ENCODE measurements at places on chromosomes 2 and 18.

- DNase-seq = no peak
Measured at GRCh38 chr18:13556502-13556901, 169.9 kb downstream of the FAM210A start.

- no peak for DNase-seq
Measured at GRCh38 chr2:198385856-198386255, 581.5 kb downstream of the PLCL1 start.

GRCh38 chr2:136281281-136282114 is 163.5 kb upstream of the CXCR4 start:
- no peak for DNase-seq

DNA sequence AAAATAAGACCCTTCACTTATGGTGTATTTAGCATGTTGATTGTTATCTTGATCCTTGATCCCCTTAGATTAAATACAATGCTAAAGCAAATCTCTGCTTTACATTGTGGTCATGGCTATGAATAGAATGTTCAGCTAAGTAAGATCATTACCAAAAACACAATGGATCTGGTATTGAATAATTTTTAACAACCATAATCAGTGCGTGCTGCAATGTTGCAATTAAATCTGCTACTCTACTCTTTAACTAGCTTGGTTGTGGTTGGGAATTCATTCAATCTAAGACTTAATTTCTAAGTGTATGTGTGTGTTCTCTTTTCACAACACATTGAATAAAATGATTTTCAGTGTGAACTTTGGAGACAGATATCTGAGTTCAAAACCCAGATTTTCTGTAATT is 442.5 kb upstream of the ZNF804A start:
- DNase-seq = no peak

DNA sequence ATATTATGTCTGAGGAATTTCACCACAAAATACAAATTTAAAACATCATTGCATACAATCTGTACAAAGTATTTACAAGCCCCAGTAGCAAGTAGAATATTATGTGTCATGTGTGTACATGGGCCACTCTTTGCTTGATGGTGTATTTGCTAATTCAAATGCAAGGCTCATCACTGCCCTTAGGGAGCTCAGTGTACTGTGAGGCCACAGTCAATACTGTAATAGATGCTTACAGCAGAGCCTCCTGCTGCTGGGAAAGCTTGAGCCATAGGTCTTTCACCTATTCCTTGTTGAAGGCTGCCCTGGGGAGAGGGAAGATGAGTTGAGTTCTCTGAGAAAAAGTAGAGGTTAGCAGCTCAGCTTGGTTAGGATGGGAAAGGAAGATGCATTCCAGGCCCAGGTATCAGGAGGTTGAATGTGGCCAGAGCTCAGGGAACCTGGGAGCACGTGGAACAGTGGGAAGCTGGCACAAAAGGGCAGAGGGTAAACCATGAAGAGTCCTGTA is 189.6 kb downstream of the LRP1B start:
- no peak for DNase-seq

- DNase-seq = no peak
Measured at GRCh38 chr2:189298038-189298437, 118.5 kb upstream of the COL5A2 start.

DNA sequence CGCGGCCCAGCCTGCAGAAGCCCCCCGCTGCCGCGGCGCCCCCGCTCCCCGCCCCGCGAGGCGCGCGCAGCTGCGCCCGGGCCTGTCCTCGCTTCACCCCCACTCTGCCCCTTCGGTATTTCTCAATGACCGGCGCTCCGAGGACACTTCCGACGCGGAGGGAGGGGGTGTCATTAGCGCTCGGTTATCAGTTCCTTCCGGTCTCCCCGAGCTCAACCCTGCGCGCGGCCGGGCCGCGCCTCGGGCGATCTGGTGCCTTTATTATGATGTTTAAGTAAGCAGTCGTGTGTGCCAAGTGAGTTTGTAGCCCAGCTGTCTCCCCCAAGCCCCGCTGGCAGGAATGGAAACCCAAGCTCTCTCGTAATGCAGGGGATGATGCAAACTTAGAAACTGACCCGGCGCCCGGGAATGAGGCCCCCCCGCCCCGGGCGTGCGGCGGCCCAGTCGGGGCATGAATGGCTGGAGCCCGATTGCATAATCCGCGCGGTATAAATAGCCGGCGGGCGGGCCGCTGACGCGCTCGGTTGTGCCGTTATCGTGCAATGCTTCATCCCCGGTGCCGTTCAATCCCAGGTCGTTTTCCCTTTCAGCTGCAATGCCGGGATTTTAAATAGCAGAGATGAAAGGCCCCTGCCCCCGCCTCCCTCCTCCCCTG is 3.9 kb upstream of the SPRED2 start:
- peak; percentile 84 for DNase-seq

DNA sequence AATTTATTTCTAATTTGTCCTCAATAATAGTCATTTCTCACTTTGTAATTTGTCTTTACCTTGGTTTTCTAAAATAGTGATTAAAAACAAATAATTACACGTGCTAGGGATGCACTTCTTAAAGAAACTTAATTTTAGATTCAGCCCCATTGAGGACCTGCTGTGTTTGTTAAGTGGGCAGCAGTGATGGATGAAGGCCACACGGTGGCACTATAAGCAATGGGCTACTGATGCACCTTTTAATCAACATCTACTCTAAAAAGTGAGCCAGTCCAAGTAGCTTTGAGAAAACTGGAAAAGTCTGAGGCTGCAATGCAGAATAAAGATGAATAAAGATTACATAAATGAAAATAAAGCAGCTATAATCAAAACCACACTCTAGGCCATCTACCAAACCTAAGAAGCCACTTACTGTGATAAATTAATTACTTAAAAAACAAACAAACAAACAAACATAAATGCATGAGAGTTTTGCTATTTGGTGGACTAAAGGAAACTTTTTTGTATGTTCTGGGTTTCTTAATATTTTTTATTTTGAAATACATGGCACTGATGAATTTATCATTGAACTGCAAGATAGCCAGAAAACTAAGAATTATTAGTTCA is 89.3 kb downstream of the PDE11A start:
- peak; percentile 48 for DNase-seq

DNA sequence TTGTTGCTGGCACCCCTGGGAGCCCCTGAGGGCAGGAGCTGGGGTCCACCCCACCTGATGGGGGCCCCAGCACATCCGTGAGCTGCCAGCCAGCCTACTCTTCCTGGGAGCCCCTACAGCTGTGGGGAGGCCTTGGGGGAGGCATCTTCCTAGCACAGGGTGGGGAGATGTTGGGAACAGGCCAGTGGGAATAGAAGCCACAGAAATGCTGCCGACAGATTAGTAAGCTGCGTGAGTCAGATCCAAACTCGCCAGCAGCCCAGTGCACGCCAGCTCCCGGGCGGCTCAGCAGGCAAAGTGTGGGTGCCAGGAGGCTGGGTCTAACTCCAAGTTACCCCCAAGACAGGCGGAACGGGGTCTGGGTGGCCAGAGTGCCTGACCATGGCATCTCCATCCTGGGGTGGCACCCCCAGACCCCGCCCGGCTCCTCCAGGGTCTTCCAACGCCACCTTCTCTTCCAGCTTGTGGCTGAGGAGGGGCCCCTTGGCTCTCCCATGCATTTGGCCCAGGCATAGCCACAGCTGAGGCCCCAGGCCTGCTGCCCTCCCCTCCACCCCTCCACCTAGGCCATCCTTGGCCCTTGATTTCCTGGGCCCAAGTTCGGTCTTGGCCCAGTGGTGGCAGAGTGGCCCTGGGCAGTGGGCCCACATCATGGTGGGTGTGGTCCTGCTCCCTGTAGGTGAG is 15.3 kb downstream of the CROCC2 start:
- DNase-seq = peak; percentile 50

DNA sequence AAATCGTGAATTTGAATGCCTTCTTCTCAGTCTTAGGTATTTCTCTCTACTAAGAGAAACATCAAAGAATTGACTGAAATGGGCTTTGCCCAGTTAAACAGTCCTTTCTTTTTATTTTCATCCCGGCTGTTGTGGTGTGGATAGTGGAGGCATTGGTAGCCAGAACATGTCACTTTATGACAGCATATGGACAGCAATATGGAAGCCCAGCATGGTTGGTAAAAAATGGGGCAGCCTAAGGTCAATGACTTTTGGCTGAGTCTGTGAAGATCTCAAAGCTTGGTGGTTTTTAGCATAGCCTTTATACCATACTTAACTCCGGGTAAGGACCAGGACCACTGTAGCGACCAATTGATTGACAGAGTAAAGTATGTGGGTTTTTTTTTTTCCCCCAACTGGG is 3.2 kb downstream of the CERS6 start:
- no peak for DNase-seq

GRCh38 chr2:9649261-9649660 is 18.5 kb upstream of the YWHAQ start:
- DNase-seq = no peak

- peak; percentile 40 for DNase-seq
Measured at GRCh38 chr2:127479866-127480743, 46.2 kb downstream of the IWS1 start.

DNA sequence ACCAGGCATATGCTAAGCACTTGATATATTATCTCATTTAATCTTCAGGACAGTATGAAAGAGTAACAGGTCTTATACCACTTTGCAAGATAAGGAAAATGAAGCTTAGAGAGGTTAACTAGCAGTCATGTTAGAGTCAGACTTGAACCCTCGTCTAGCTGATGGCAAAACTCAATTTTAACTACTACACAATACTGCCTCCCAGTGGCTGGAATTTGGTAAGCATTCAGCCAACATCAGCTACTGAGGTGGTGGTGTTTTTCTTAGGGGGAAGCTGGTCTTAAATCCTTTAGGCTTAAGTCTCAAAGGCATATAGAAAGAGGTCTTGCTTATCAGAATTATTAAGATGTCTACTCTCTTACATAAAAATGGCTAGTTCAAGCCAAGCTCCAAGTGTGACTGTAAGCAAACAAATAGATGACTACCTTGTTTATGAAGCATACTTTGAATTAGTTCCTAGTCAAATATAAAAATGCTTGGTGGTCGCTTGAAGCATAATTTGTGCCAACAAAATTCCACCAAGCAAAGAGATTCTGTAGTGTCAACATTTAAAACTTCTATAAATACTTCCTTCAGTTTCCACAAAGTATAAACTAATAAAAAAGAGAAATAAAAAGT is 325.4 kb upstream of the FIGN start:
- peak; percentile 20 for DNase-seq

GRCh38 chr2:144084114-144084661 is 435.7 kb downstream of the ZEB2 start:
- no peak for DNase-seq

DNA sequence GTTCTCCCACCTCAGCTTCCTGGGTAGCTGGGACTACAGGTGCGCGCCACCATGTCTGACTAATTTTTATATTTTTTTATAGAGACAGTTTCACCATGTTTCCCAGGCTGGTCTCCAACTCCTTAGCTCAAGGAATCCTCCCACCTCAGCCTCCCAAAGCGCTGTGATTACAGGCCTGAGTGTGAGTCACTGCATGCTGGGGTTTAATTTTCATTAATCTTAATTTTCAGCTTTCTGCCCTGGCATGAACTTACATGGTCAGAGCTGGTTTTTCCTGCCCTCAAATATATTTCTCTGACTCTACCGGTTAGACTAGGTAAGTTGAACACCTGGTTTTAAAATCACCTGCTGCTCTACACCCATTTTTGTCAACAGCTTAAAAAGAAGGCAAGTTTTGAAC is 3.1 kb downstream of the MARCHF7 start:
- DNase-seq = no peak

DNA sequence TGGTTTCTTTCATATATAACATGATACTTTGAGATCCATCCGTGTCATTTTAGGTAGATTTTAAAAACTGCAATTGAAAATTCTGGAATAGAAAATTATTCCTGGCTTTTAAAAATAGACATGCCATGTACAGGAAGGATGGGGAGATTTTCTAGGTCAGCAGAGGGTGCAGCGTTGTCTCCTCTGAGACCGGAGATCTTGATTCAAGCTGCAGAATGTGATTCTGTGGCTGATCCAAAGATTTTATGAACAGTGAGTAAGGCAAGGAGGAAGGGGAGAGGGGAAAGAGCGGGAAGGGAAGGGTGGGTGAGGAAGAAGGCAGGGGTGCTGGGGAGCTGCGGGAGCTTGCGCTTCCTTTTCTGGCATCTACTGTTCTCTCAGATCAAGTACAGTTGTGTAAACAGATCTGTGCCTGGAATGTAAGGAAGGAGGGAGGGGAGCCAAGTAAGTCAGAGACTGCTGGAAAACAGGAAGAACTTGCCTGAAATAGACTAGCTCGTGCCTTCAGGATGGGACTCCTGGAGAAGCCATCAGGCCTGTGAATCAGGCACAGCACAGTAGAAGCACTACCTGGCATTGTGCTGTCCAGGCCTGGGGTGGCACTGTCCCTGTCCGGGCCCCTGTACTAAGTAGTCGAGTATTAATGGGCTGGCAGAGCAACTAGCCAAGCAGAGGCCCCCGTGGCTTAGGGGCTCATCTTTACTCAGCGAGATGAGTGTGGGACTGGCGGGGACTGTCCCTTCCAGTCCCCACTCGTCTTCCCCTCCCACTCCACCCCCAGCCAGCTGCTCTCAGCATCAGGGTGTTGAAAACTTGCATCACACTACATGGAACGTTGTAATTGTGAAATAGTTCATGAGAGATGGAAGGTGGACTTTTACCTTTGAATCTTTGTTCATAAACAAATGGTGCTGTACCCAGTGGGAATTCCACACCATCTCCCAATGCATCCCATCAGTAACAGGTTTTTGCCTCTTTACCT is 163.5 kb downstream of the UXS1 start:
- no peak for DNase-seq

DNA sequence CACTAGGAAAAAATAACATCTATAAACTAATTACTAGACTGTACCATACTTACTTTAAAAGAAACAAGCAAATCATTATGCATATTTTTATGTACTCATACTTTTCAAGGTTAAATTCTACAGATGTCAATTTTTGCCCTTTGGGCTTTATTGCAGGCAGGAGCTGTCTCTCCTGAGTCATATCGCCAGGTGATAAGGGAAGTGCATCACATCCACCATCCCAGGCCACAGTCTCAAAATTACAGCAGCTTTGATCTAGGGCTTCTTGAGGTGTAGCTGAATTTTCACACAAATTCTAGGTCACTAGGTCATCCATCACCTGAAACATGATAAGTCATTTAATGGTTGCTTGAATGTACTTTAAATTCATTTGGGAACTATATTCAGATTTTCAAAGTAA is 38.4 kb upstream of the FRZB start:
- no peak for DNase-seq

DNA sequence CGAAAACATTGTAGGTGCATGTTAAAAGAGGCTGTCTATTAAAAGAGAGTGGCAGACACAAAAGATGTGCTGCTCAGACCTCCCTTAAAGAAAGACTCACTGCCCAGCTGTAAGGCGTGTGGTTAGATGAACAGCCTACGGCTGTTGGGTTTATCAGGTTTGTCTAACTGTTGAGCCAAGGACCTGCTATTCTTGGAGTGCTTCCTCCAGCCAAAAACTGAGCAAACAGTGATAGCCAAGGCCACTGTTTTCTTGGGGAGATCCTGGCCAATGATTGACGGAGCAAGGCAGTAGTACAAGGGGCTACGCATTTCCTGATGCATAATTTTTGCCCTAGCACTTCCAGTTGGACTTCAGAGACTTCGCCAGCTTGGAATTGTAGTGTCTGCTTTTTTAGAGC is 1.4 kb upstream of the RAB3GAP1 start:
- no peak for DNase-seq

DNA sequence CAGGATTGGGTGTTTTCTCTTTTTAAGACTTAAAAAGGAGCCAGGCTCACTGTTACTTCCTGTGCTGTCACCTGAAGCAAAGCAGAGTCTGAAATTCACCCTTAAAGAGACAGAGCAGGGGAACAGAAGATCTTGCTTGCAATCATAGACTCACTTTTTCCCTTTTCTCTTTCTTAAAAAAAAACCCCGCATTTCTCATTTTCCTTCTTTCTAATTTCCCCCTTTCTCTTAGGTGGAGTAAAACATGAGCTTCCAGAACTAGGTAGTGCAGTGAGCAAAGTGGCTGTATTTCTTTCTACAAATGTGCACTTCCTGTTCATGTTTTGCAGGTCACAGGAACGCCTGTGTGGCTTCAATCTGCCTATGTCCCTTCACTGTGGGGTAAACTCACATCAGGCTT is 381.2 kb downstream of the LPIN1 start:
- no peak for DNase-seq
